ENCODE measurements at places on chromosomes 1 and 21.
A peak's percentile ranks its signal among the peaks of the same experiment; 100 is the strongest.

DNA sequence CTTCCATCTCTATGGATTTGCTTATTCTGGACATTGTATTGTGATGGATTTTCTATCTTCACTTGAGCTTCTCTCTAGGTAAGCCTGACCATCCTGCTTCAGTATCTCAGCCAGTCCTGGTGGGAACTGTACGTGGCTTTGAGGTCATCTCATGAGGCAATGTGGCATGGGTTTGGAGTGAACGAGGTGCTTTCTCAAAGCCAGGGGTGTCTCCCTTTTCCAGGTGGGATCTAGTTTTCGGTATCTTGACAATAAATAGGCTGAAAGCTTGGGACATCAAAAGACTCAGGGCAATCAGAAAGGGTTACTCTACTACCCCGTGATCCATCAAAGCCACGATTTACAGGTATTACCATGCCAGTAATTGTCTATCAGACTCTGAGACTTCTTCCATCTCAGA lies 40.8 kb downstream of the AZIN2 start:
- DNase-seq = no peak

DNA sequence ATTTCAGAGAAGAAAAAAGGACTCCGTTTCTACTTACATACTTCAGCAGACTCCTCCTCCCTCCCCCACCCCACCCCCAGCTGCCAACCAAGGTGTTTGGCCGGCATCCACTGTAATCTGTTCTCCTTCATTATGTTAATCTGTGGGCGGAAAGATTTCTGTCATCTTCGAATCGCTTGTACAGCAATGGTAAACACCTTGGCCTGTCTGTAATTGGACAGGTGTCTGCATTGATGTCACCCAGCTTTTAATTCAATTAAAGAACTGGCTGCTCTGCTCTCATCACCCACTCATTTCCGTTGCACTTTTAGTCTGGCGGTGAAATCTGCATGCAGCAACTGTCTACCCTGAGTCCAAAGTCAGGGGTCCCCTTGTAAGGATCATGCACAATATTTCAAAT lies 368.6 kb downstream of the USH2A start:
- no peak for DNase-seq

GRCh38 chr1:42825036-42825851 lies 8.0 kb upstream of the SVBP start:
- no peak for DNase-seq

- no peak for DNase-seq
These were observed 4.2 kb downstream of the IGSF21 start for GRCh38 chr1:18111605-18112297.

DNA sequence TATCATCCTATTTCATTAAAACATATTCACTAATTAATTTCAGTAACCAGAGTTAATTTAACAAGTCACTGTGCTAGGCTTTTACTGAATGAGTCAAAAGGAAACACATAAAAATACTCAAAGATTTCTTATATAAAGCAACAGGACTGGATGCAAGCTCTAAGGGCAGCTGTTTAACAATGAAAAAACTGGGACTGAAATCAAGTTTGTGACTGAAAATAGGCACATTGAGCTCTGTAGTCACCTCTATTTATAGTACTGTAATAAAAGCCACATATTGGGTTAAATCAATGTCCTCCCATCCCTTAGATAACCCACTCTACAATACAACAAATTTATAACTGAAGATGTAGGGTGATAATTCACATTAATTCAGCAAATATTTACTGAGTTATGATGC lies 52.4 kb downstream of the SMYD3 start:
- no peak for DNase-seq

GRCh38 chr1:59150577-59151386 lies 146.1 kb upstream of the FGGY start:
- DNase-seq = no peak

DNA sequence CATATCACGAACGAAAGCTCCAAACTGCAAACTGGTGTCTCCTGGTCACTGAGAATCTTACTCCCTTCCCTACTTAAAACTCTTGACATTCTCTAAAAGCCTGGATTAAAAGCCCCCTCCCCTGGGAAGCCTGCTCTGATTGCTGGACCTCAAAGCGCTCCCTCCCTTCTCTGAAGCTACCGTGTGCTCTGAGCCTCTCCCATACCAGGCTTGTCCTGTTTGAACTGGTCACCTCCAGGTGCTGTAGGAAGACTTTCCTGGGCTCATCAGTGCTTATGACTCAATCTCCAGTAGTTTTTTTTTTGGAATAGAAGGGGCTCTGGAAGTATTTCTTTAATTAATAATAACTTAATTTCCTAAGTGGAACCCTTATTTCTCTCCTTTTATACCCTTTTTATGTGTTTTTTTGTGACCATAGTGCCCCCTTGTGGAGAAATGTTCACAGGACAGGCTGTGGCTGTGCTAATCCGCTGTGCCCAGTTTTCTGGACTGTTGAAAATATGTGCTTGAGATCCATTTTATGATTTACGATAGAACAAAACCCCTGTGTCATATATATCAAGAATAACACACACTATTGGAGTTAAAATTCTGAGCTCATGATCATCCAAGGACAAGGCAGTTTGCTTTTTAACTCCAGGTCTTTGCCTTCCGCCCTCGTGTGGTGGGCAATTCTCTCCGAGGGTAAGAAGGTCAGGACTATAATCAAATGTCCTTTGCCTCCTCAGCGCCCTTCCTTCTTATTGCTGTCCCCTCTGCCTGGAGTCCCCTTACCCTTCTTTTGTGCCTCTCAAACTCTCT lies 16.9 kb downstream of the MTARC1 start:
- DNase-seq = no peak

DNA sequence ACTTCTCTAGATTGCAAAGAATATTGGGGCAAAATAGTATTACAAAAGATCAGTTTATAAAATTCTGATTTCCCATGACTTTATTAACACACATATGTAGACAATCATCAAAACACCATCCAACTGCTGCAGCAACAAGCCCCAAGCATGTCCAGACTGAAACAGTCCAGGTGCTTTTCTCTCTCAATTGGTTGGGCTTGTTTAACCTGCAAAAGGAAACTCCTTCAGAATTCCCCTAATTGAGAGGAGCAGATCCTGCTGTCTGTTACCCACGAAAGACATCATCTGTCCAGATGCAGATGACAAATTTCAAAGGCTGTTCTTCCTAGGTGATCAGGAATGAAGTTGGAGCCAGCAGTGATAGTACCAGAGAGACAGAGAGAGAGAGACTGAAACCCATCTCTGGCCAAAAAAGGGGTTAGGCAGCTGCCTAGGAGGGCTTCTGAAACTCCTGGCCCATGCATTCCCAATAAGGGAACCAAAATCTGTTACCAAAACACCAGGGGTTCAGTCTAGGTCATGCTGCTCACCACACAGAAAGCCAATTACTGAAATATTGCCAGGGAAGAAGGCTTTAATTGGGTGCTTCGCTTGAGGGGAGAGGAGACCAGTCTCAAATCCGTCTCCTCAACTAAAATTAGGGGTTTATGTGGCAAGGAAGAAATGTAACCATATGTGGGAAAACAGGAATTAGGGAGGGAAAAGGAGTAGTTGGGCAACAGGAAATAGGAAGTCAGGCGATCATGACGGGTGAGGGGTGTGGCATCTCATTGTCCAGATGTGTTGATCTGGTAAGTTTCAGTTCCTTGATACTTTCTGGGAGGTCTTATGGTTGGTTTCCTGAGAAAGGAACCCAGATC lies 34.7 kb upstream of the RGL1 start:
- DNase-seq = no peak

GRCh38 chr1:40984066-40984465 lies 4.6 kb downstream of the CTPS1 start:
- no peak for DNase-seq

GRCh38 chr1:28592321-28593071 lies 431 bp downstream of the RAB42 start:
- no peak for DNase-seq

DNA sequence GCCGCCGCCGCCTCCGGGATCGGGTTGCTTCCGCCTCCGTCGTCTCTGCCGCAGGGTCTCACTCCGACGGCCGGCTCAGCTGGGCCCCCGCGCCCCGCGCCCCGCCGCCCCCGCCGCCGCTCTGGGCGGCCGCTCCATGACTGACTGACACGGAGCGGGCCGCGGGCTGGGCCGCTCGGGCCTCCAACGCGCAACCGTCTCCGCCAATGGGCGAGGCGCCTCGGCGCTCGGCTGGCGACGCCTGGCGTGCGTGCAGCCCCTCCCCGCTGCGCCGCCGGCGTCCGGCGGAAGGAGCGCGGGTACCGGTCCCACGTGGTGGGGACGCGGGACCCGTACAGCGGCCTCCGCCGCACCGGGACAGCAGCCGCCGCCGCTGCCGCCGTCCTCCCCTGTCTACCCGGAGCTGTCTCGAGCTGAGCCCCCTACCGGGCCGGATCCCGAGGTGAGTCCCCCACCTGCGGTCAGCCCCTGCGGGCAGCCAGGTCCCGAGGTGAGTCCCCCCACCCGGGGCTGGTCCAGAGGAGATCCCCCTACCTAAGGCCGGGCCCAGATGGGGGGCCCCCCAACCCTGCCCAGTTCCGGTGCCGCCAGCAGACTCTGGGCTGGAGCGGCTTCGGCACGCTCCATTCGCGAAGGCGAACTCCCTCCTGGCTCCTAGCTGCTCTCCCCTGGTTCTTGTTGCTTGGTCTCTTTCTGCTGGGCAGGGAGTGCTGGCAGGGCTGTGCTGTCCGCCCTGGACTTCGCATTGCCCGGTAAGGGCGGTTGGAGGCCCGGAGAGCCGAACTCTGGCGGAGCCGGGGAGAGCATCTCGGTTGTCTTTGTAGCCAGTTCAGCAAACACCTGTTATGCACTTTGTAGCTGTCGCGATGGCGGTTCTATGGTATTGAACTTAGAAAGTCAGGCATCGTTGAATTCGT lies at the start of the genes TAF5L and URB2:
Gene TAF5L (minus strand): TSS at position 208 of the 917 bp plus-strand sequence. CDS start 11,640 bp downstream, outside the sequence.
Gene URB2 (plus strand): TSS at position 333 of the 917 bp plus-strand sequence. CDS start 1,387 bp downstream, outside the sequence.
- peak; percentile 71 for DNase-seq

- no peak for DNase-seq
These were observed 57.9 kb downstream of the CENPF start for GRCh38 chr1:214660900-214661299.

- DNase-seq = no peak
These were observed 55.8 kb downstream of the NAV1 start for GRCh38 chr1:201594575-201595245.

DNA sequence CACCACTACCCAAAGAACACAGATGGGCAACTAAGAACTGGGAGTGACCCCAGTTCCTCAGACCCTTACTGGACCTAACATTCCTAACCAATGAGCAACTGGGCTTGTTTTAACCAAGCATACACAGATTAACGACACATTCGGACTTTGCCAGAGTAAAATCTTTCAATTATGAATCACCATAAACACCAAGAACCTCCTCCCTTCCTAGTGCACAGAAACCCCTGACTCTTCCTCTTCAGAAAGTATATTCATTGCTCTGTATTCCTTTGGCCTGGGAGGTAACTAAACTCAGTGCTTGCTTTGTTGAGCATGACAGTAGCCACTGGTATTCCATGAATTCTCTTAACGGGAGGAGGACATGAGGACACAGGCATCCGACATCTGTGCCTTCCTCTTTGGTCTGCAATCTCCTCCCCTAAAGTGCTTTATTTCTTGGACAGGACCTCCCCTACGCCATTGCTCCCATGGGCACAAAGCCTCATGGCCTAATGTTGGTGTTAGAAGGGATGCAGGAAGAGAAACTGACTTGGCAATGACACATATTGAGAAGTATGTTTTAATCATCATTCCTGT lies 42.7 kb downstream of the SEC16B start:
- DNase-seq = no peak

DNA sequence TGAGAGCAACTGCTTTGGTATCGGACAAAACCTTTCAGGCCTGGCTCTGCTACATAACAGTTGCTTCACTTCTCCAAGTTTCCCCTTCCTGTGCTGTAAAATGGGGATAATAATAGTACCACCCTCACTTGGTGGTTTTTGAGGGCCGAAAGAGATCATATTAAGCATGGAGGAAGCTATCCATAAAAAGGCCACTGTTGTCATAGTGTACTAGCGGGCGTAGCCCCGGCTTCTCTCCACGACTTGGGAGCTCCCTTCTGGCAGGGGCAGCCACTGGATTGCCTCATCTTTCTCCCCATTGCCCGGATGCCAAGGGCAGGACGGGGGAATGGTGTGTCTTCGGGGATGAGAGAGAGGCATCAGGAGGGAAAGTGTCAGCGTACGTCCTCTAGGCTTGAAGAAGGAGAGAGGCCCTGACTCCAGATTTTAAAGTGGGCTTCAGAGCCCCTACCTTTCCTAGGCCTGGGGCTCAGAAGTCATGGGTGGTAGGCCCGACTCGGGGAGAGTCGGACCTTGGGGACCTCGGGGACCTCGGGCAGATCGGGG lies 548 bp upstream of the MFSD2A start:
- no peak for DNase-seq

DNA sequence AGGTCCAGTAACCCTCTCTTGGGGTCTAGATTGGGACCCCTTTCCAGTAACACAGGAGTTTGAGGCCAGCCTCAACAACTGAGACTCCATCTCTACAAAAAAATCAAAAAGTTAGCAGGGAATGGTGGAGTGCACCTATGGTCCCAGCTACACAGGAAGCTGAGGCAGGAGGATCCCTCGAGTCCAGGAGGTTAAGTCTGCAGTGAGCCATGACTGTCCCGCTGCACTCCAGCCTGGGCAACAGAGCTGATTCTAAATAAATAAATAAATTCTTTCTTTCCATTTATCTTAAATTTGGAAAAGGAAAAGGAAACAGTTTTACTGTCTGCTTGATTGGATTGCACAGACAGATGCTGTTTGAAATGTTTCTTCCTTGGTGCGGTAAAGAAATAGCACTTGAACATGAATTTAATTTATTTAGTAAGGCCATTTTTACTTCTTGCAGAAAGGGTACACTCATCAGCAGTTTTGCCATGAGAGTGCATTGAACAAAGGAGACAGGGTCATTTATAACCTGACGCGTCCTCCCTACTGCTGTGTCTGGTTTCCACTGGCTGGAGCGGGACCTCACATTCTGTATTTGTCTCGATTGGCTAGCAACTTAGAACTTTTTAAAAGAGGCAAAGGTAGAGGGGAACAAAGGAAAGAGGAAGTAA lies 37.0 kb upstream of the ZNF496 start:
- no peak for DNase-seq

- DNase-seq = no peak
These were observed 1.5 kb downstream of the APOBEC4 start for GRCh38 chr1:183651612-183652011.

GRCh38 chr1:24178407-24178806 lies 8.7 kb downstream of the IFNLR1 start:
- DNase-seq = no peak

DNA sequence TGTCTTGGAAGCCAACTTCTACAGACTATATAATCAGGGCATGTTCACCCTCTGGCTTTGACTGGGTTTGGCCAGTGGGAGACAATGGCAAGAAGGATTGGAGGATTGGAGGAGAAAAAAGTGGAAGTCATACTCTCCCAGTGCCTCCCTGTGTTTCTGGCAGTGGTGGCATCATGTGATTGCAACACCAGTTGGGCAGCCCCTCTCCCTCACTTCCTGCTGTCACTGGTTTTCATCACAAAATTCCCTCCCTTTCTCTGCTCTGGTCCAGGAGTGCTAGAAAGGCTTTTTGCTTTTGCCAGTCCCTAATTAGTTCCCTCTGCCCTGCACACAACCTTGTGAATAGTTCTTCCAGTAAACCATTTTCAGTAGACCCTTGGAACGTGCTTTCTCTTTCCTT lies 3.7 kb upstream of the QSOX1 start:
- no peak for DNase-seq

GRCh38 chr1:818618-819291 lies 105.0 kb upstream of the SAMD11 start:
- no peak for DNase-seq

All from stimulated activated CD4-positive, alpha-beta T cell treated with anti-CD3 and anti-CD28 coated beads, Interleukin-15, amount 100 ng/mL, for 48 hours (primary cell).